Immature natural killer cell (primary cell): ENCODE measurements at places on chromosomes 7 and 10. TPM values are rescaled to one million over a fixed set of nuclear protein-coding genes. Genes with fewer than 3 reads are reported as not detected.

ARL3 gene
- 2.6 TPM for polyA plus RNA-seq

PNLIPRP2 gene
- not detected for polyA plus RNA-seq

KIAA1217 gene
- polyA plus RNA-seq, result not detected

PAPOLB gene
- 0.21 TPM for polyA plus RNA-seq

NKX2-3 gene
- polyA plus RNA-seq, result not detected

GPR141 gene
- polyA plus RNA-seq, result 24.3 TPM

SPRN gene
- 0.30 TPM for polyA plus RNA-seq
